Neural crest cell (in vitro differentiated cells): ENCODE measurements at places on chromosomes 12 and 14. TPM values are rescaled to one million over a fixed set of nuclear protein-coding genes. Genes with fewer than 3 reads are reported as not detected.
A peak's percentile ranks its signal among the peaks of the same experiment; 100 is the strongest.

Gene KRT75
- total RNA-seq = not detected in 2 replicates

Gene KERA
- not detected in 2 replicates for total RNA-seq

Gene NRIP2
- not detected in 2 replicates for total RNA-seq

Gene CDKN3
- 39.4 and 43.8 TPM in 2 replicates for total RNA-seq

Gene SYNDIG1L
- total RNA-seq = not detected in 2 replicates

Gene CD9
- 1.8 and 2.1 TPM in 2 replicates for total RNA-seq

Gene MYH6
- total RNA-seq = not detected in 2 replicates

Gene KCTD10
- 58.4 and 66.4 TPM in 2 replicates for total RNA-seq

Gene BDKRB1
- total RNA-seq = not detected in 2 replicates

Gene CCDC184
- 12.6 and 12.8 TPM in 2 replicates for total RNA-seq

DNA sequence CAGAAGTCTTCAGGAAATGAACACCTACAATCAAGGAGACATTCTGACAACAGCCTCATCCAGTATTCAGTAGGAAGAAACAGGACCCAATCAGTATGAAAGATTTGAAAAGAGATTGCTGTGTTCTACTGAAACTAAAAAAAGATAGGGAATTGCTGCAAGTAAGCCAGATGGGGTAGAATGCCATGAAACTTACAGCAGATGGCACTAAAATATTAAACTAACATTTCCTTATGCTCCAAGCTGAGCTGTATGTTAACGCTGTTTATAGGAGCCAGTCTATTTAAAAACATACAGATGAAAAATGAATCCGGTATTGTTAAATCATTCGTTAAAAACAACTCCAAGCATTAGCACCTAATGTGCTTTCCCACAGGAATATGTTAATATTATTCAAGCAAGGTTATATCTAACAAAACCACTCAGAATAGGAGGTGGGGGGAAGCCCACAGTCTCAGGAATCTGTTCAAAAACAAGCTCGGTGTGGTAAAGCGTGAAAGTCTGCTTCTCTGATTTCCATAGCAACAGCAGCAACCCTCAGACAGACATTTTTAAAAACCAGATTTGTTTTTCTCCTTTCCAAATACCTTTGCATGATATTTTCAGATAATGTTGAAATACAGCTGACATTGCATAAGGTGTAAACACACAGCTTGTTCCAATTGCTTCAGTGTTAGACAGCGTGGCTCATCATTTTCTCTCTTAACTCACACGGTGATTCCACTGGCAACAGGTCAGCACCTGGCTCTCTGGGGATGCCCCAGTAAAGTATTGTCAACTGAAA, 131.4 kb upstream of the CCDC175 start:
- DNase-seq = no peak

DNA sequence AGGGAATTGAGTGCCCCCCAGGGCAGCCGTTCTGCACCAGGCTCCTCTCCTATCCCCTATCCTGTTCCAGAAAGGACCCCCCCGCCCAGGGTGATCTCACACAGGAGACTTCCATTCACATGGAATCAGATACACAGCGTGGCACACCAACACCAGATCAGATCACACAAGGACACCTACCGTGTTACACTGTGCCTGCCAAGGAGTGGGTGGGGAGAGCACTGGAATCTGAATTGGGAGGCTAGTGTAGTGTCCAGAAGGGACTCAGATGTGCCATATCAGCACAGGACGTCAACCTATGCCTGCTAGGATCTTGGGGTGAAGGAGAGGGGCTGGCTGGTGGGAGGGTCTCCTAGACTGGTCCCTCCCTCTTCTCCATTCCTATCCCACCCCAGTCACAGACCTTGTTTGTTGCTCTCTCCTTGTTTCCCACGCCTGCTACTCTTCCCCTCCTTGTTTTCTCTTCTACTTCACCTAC, 2.3 kb downstream of the PTMS start:
- no peak for DNase-seq

GRCh38 chr14:22979748-22980392, 2.5 kb downstream of the AJUBA start:
- DNase-seq = no peak

- no peak for DNase-seq
Measured at GRCh38 chr14:100165376-100165775, 5.9 kb upstream of the DEGS2 start.

- no peak for DNase-seq
Measured at GRCh38 chr14:23653051-23653450, 16.9 kb downstream of the DHRS2 start.

GRCh38 chr12:71548893-71549292, 109.3 kb downstream of the LGR5 start:
- DNase-seq = no peak

- DNase-seq = no peak
Measured at GRCh38 chr12:49779581-49779980, 38.2 kb downstream of the TMBIM6 start.

DNA sequence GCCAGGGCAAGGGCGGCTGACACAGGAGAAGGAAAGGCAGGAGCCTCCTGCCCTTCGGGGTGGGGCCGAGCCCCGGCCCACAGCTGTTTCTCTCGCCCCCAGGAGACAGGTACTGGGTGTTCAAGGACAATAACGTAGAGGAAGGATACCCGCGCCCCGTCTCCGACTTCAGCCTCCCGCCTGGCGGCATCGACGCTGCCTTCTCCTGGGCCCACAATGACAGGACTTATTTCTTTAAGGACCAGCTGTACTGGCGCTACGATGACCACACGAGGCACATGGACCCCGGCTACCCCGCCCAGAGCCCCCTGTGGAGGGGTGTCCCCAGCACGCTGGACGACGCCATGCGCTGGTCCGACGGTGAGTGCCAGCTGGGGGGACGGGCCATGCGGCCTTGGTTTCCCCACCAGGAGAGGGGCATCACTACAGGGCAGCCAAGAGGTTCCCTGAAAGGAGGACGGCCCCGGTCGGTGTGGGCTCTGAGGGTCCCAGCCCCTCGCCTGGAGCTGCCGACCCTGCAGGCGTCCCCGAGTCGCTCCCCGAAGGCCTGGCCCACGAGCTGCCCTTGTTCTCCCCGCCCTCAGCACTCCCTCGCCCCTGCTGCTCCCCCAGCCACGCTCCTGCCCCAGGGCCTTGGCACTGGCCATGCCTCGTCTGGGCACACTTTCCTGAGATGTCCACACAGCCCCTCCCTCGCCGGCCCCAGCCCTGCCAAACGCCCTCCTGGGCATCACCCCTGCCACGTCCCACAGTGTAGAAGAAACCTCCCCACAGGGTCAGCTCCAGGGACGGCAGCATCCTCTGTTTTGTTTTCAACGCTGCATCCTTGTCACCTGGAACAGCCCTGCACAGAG, 21.7 kb downstream of the MMP17 start:
- no peak for DNase-seq

- no peak for DNase-seq
Measured at GRCh38 chr12:118103201-118103600, 610 bp downstream of the VSIG10 start.

- DNase-seq = no peak
Measured at GRCh38 chr12:10960211-10960610, 21.1 kb upstream of the TAS2R14 start.

- no peak for DNase-seq
Measured at GRCh38 chr14:105107351-105107750, 42.1 kb upstream of the GPR132 start.

GRCh38 chr14:21102521-21103410, 1.9 kb downstream of the TMEM253 start:
- DNase-seq = no peak

- DNase-seq = peak; percentile 72
Measured at GRCh38 chr12:5965950-5966383, 20.9 kb upstream of the ANO2 start.

DNA sequence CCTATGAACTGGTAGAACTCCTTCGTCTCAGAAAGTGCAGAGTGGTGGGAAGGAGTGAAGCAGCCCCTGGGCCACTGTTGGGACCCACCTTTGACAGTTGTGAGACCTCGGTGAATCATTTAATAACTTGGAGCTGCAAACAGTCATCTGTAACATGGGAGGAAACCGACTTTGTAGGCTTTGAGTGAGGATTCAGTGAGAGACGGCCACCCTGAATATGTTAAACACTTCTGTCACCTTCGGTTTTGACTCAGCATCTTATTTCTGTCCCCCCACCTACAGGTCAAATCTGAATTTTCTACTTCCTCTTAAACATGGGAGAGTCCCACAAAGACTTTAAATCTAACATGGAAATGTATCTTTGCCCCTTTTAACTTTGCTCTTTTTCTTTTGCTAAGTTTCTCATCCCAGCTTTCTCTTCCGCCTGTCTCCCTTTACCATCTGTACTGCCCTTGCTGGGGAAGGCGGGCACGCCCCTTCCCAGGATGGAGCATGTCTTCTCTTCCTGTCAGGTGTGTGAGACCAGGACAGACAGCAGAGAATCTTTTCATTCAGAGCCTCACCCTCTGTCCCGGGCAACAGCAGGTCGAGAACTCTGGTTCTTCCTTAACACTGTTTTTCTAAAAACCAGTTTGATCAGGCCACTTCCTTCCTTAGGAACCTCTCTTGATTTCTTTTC, 37.1 kb downstream of the ZC3H14 start:
- no peak for DNase-seq

GRCh38 chr14:102925646-102926045, 3.2 kb downstream of the AMN start:
- no peak for DNase-seq

- DNase-seq = peak; percentile 16
Measured at GRCh38 chr12:54126029-54126695, 62.6 kb downstream of the SMUG1 start.

DNA sequence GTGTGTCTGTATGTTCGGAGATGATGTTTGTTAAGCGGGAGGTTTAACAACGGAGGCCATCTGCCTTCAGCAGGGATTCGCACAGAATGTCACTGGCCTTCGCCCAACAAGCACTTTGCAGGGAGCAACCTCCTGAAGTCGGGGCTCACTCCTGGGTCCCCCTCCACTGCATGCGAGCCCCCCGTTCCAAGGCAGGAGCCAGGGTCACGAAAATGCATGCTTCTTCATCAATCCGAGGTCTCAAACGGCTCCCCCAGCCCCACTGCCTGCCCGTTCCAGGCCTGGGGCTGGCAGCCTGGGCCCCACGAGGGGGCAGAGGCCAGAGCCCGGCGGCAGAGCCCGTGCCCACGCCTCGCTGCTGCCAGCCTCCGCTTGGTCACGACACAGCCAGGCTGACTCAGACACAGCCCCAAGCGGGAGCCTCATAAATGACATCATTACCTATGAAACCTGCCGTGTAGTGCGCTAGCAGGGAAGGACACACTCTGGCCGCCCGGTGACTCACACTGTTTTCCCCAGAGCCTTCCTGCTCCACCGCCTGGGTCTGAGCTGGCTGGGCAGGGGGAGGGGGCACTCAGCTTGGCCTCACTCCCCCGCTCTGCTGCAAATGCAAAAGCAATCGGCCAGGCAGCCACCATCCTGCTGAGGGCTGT, 169.5 kb upstream of the RTL1 start:
- no peak for DNase-seq
